NCI-H526 (cell line): ENCODE measurements at places on chromosomes 12 and 14.

GRCh38 chr12:101806265-101806664, 24.5 kb downstream of the GNPTAB start:
- no peak for DNase-seq

DNA sequence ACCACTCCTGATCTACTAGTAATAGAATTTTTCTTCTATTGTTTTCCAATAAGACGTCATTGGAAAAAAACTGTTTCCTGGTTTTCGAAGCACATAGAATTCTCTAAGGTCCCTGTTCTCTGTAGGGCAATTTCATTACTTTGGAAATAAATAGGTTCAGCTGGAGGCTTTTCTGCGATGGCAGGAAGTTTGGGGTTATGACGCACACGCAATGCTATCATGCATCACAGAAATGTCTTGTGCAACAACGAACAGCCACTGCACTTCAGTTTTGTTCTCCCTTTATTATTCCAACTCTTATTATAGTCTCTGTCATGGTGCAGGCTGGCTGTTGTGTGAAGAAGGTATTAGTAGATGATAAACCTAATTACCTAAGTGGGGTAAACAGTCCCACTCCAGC, 59.0 kb downstream of the KCNK10 start:
- DNase-seq = no peak

DNA sequence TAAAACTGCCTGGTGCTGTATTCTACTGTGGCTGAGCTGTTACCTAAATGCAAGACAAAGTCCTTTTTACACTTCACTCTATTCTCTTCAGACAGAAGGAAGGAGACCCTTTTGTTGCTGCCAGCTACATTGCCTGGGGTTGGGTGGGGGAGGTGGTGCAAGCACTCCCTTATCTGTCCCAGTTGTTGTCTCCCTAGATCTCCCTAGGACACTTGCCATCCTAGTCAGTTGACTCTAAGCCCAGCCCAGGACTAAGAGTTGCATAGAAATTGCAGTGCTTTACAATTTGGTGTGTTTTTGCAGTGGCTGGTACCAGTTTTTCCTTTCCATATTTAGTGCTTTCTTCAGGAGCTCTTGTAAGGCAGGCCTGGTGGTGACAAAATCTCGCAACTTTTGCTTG, 35.1 kb downstream of the SCYL2 start:
- no peak for DNase-seq

- DNase-seq = no peak
These were observed 25.2 kb upstream of the PNMA1 start for GRCh38 chr14:73739174-73739898.

DNA sequence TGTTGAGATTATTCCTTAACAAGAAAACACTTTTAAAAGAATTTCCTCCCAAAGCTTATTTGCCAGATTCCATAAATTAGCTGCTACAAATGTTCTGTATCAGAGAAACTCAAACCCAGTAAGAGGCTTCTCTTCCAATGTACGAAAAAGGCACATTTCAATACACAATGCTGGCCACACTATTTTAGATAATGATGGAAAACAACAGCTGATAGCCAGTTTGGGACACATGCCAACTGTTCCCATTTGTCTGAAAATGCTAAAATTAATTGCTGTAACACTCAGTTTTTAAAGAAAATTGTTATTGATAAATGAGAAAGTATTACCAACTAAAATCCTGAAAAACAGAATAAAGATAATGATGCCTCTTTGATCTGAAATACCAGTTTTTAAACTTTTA, 4.4 kb downstream of the CFL2 start:
- DNase-seq = no peak

DNA sequence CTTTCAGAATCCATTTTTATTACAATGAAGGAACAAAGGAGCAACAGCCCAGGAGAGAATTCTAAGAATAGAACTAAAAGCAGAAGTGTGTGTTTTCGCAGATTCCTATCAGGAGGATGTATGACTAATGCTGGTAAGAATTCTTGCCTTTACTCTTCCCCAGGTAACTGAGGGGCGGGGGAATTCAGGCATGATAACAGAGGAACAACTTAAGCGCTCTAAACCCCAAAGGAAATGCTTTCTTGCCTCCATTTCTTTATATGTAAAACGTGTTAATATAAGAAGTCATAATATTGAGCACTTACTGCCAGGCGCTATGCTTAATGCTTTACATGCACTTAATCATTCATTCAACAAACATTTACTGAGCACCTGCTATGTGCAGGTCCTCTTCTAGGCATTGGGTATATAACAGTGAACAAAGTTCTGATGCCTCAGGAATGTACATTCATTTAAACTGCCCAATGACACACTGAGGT, 4.5 kb downstream of the HCAR1 start:
- no peak for DNase-seq

DNA sequence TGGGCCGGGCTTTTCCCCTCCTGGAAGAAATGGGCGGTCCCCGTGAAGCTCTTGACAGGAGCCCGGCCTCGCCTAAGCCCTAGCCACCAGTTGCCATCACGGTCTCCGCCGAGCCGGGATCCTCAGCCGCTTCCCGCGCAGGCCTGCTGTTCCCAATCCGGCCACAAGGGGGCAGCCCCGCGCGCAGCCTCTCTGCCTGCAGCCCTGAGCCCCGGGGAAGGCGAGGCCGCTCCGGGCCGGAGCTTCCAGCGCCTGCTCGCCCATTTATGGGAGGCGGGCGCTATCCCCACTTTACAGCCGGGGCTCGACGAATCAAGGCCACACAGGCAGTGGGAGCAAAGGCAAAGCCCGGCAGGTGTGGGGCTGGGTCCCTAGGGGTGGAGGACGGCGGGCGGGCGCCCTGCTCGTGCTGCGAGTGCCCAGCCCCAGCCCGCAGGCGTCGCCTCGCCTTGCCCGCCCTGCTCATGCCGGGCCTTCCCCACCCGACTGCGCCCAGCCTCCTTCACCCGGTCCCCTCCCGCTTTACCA, 61.5 kb downstream of the LGMN start:
- DNase-seq = peak; percentile 30

GRCh38 chr14:70838076-70838475, 28.8 kb upstream of the MAP3K9 start:
- no peak for DNase-seq

GRCh38 chr12:55874443-55874842, 31.7 kb upstream of the MMP19 start:
- no peak for DNase-seq

DNA sequence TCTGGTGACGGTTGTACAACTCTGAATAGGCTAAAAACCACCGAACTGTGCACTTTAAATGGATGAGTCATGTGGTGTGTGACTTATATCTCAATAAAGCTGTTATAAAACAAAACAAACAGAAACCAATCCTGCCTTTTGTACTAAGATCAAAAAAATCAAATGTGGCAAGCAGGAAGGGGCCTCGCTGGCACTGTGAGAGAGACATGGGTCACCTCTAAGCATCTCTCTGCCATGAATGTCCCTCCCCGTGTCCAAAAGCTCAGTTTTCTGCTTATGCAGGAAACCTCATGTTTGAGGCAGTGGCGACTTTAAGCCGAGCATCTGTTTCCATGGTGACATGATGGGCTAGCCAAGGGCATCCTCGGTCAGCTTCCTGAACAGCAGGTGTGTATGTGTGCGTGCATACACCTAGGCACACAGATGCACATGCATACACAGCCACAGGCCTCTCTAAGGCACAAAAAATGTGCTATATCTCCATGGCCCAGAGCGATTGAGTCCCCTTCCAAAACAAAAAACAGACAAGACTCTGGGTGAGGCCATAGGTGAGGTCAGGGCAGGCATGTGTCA, 44.4 kb downstream of the ARL6IP4 start:
- no peak for DNase-seq

GRCh38 chr14:89239023-89239422, 178.0 kb downstream of the FOXN3 start:
- no peak for DNase-seq

DNA sequence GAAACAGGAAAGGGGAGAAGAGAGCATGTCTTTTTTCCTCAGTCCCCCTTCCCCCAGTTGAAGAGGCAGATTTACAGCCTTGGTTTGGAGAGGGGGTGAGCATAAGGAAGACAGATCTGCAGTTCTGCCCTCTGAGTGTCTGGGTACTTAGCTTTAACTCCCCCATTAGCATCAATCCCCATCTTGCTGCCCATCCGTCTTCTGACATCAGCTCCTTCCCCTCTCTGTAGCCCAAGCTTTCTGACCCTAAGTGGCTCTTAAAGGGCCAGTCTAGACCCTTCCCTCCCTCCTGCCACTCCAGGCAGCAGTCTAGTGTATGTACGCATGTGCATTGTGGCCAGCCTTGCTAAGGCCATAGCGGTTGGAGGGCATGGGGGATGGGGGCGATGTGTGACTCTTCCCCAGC, 7.3 kb downstream of the GPR84 start:
- DNase-seq = no peak

DNA sequence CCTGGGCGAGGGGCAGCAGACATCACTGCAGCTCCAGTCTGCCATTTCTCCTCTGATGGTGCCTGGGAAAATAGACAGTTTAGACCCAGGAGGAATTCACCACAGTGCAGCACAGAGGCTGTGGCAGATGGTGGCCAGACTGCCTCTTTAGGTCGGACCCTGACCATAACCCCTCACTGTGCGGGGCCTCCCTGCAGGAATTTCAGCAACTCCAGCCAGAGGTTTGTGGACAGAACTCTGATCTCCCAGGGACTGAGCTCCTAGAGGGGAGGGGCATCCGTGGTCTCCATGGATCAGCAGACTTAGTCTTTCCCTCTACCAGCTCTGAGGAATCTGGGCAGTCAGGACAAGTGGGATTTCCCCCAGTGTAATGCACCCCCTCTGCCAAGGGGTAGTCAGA, 106.5 kb downstream of the ZC3H14 start:
- DNase-seq = no peak

- DNase-seq = peak; percentile 76
These were observed 25.2 kb downstream of the DHRS4L2 start for GRCh38 chr14:24013654-24014514.

DNA sequence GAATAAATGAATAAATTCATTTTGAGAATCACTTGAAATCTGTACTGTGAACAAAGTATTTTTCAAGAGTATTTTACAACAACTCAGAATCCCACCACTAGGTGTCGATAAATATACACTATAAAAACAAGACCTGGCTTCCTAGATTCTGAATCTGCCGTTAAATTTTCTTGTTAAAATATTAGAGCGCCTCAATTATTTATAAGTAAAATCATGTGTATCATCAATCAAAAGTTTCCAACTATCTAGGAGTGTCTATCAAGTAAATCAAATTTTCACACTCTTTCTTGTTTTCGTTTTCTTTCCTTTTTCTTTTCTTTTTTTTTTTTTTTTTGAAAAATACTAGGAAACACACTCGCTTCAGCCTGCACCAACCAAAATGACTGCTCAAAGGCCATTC, 179.2 kb upstream of the DCN start:
- DNase-seq = peak; percentile 9

GRCh38 chr12:5384015-5384414, 47.9 kb upstream of the NTF3 start:
- no peak for DNase-seq
